ENCODE measurements at places on chromosomes 5 and 9.

- no peak for DNase-seq
These were observed 2.2 kb upstream of the S1PR3 start for GRCh38 chr9:88988796-88989641.

- no peak for DNase-seq
These were observed 97.1 kb downstream of the GABRA1 start for GRCh38 chr5:161944974-161945373.

GRCh38 chr9:114397219-114397847, 9.6 kb upstream of the AKNA start:
- DNase-seq: no peak

- no peak for DNase-seq
These were observed 33.3 kb upstream of the FAM170A start for GRCh38 chr5:119596046-119596445.

DNA sequence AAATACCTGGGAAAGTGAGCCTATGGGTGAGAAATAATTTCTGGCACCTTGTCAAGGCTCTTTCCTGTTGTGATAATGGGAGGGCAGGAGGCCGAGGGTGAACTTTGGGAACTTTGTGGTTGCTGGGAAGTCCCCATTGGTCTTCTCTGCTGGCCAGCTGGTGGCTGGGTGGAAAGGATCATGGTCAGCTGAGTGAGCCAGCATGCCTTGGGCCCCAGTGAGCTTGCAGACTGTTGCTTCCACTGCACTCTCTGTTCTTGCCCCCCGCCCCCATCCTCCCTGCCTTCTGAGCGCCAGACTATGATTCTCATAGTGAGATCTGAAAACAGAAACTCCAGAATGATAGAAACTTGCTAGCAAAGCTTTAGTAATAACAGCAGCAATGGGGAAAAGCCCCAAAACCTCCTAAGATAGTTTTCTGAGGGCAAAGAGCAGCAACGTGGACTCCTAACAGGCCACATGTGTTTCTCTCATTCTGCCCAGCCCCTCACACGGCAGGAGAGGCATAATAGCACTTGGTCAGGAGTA, 139.2 kb upstream of the SMARCA2 start:
- no peak for DNase-seq

DNA sequence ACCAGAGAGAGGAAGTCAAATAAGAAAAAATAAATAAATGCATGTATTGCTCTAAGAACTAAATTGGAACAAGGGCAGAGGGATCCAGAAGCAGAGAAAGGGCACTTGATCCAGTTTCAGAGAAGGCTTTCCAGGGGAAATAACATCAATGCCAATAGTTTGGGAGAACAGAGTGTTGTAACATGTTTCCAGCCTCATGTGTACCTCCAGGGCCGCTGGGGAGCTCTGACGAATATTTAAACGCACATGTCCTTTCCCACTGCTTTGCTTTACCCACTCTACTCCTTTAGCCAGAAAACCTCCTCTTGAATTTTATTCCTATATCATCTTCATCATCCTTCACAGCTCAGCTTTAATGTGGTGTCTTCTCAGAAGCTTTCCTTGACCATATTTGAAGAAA, 233.7 kb downstream of the ENC1 start:
- DNase-seq: no peak

Measured in hematopoietic multipotent progenitor cell treated with erythropoietin and hydrocortisone succinate and interleukin-3 and kit ligand, for 8 days (in vitro differentiated cells).